CD4-positive, alpha-beta T cell treated with Interleukin-15 for 4 hours (primary cell): ENCODE measurements at places on chromosomes 7 and 10.

GRCh38 chr7:284762-285722 is 4.9 kb upstream of the FOXL3 start:
- DNase-seq, result no peak

GRCh38 chr10:125859128-125859817 is 21.8 kb downstream of the DHX32 start:
- DNase-seq, result no peak

GRCh38 chr10:132368881-132369635 is 27.9 kb upstream of the PWWP2B start:
- no peak for DNase-seq

DNA sequence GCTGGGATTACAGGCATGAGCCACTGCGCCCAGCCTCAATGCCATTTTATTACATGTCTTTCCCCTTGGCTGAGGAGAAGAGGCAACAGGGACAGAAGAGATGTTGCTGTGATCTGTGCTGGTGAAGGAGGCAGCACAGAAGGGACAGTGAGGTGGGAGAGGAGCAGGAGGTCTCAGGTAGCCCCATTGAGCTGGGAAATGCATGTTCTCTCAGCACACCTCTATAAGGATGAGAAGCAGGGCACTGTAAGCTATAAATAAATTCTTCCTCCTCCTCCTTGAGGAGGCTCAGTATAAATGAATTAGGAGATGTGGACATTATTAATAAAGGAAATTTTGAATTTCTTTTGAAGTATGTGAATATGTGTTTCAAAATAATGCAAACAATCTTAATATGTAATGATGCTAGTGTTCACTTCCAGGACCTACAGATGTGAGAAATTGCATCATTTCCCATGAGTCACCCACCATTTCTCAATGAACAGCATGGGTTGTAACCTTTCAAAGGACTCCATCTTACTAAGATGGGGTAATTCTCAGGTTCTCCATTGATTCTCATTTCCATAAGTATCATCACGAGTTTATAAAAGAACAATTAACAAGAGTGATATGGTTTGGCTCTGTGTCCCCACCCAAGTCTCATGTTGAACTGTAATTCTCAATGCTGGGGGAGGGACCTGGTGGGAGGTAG is 88.9 kb upstream of the ODAD2 start:
- DNase-seq, result no peak
